ENCODE measurements at places on chromosomes 4 and X.

- no peak for DNase-seq
Measured at GRCh38 chr4:149572716-149573115, 242.9 kb downstream of the IQCM start.

DNA sequence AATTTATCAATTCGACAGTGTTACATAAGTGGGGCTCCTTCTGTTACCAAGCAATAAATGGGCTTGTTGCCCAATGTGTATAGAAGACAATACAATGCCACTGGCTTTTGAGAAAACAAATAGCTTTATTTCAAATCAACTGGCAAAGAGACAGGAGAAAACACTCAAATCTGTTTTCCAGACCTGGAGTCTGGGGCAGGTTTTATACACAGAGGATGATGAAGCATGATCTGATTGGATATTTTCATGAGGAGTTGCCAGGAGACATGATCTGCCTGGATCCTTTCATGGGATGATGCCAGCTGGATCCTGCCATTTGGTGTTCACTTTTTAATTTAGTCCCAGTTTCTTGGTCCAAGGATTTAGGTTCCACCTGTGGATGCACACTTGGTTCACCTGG lies 287.9 kb downstream of the CXXC4 start:
- DNase-seq = no peak

GRCh38 chr4:10091531-10092181 lies 24.9 kb downstream of the WDR1 start:
- no peak for DNase-seq

DNA sequence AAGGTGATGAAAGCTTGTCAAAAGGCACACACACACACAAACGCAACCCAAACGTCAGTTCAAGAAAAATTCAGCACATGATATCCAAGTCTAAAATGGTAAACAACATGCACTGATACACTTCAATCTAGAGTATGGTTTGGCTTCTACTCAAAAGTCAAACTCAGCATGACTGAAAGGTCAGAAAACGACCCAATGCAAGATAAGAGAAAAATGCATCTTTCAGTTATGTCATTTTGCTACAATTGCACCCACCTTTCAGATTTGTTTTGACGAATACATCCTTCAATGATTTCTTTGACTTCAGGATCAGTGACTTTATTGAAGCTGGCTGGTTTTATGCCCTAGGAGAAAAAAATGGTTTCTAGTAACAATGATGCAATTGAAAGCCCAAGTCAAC lies 56.3 kb downstream of the WNK3 start:
- no peak for DNase-seq

DNA sequence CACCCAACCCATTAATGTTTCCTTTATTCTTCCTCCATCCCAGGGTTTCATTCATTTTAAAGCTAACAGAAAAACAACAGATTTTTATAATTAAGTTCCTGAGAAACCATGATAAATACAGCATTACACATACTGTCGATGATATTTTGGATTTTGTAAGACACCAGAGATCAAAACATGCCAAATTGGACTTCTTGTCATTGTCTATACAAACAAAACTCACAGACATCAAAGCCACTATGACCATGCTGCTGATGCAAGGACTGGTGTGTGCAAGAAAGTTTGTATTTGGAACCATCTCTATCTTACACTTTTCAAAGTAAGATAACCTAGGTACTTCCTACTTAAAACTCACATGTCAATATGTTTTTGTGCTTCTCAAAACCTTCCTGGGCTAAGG lies 294.0 kb upstream of the UGT8 start:
- DNase-seq = no peak

GRCh38 chrX:38975368-38975942 lies 174.2 kb downstream of the MID1IP1 start:
- no peak for DNase-seq

All from right kidney (tissue), 9 donors.